ENCODE measurements at places on chromosomes 12 and 14.

- DNase-seq, result no peak
These were observed 135.5 kb upstream of the CPM start for GRCh38 chr12:69068448-69068847.

DNA sequence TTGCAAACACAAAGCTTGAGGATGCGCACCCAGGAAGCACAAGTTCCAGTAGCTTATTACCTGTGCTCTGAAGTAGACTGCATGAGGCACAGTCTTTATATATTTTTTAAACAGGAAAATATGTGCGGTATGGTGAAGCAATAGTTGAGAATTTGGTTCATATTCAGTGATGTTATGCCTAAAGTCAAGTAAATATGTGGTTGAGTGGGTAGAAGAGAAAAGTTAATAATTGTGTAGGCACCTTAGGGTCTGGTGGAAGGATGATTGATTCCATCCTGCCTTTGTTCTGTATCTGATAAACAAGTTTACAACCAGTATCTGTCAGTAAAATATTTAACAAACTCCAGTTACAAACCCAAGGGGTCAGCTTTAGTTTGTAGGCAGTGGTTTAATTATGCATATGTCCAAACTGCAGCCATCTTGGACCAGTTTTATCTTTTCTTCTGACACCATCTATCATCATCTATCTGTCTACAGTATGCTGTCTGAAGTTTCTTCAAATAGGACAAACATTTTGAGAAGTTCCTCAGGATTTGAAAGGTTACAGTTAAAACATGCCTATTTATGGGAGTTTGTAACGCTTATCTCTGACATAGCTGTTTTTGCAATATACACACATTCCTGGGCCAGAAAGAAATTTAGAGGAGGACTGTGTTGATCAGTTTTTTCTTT is 10.8 kb downstream of the SINHCAF start:
- DNase-seq, result no peak

DNA sequence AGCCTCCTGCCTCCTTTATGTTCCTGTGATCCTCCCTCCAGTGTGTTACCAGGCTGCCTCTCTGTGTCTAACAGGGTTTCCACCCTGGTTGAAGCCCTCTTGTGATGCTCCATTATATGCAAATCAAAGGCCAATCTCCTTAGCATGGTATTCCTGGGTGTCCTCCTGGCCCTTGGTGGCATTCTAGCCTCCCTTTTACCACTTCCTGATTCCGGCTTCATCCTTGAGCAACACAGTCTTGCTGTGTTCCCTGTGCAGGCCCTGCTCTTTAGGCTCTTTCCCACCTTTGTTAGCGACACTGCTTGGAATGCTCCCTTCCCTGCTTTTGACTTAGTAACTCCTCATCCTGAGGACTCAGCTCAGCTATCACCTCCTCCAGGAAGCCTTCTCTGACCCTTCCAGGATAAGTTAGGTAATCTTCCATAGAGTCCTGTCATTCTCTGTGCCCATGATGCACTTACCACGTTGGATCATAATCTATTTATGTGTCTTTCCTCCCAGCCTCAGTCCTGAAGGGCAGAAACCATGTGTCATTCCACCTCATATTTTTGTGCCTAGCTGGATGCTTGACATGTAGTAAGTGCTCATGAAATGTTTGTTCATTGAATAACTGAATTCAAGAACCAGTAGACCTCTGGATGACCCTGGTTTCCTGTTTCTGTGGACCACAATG is 37.3 kb downstream of the PRKCH start:
- no peak for DNase-seq

DNA sequence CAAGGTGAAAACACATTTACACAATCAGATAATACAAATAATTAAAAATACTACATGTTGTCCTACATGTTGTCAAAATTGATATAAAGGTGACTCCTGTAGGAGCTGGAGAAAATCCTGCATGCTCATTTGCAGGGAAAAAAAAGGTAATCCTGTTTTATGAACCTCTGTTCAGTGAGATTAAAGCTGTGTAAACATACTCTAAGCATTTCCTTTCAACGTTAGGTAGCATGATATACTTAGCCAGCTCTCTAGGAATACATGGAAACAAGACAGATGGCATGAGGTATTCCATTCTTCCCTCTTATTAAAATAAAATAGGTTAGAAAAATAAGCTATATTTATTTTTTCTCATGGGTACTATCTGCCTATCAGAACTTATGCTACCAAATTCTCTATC is 635.7 kb upstream of the FLRT2 start:
- no peak for DNase-seq

GRCh38 chr12:6763380-6763779 is 2.8 kb upstream of the PTMS start:
- DNase-seq, result no peak

DNA sequence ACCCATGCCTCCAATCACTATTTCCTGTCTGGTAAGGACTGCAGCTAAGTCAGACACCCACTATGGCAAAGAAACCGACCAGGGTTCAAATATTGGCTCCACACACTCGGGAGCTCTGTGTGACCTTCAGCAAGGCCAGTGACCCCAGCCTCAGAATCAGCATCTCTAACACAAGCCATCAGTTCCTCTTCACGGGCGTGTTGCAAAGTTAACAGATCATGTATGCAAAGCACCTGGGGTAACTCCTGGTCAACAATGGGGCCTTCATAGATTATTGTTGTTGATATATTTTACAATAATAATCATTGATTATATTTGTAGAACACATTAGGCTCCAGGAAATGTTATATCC is 6.2 kb upstream of the FAM222A start:
- DNase-seq, result no peak

DNA sequence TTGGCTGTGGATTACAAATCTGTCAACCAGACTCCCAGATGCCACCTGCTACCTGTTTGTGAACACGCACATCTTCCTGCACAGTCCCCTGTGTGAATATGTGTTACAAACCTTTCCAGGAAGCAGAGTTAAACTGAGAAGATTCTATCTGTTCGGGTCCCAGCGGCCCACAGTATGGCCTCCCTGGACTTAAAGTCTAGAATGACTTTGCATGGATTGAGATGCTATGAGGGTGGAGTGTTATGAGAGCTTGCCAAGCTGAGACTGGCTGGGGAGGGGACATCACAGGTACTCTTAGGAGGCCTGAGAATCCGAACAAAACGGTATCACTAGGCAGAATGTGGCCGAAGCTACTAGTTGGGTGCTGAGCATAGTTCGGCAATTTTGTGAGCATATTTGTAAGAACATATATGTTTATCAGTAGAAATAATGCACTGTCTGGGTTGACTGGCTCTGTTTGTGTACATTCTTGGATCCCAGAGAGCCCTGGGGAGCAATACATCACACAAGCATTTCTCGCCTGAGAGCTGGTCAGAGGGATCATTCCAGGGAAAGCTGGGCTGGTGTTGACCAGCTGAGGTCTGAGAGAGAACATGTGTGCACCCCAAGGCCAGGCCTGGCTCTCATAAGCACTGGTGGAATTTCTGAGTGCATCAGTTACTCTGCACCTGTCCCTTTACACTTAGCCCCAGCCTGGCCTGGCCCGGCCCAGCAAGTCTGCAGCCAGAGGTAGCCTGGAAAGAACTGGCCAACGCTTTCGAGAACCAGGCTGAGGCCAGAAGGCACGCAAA is 29.8 kb upstream of the LTBP2 start:
- no peak for DNase-seq

GRCh38 chr12:76038176-76038575 is 6.6 kb upstream of the PHLDA1 start:
- DNase-seq, result no peak

- no peak for DNase-seq
These were observed 142.6 kb upstream of the CPSF6 start for GRCh38 chr12:69096669-69097335.

DNA sequence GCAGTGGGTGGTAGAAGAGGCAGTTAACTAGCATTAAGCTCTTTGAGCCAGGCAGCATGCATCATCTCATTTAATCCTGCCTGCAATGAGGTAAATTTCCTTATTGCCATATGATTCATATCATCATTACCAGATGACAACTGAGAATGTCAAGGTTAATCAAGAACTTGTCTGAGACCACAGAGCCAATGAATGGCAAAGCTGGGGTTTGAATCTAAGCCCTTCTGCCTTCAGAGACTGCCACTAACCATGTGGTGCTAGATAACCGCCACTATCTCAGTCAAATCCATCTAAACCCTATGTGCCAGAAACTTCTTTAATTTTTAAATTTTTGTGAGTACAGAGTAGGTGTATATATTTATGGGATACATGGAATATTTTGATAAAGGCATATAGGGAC is 77.8 kb upstream of the GRIP1 start:
- DNase-seq, result no peak

DNA sequence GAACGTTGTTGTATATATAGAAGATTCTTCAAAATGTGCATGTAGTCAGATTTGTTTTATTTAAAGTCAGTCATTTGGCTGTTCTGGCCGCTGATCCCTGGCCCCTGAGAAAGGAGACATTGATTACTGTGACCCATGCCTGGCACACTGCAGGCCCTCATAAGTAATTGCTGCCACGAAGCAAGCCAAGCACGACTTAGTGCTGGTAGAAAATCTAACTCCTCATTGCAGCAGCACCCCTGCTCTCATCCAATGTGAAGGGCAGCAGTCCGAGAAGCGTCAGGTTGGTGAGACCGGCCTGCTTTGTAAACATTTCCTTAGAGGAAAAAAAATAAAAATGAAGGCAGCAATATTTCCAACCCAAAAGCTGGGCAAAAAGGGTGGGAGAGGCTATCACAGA is 22.8 kb upstream of the TMTC2 start:
- no peak for DNase-seq

DNA sequence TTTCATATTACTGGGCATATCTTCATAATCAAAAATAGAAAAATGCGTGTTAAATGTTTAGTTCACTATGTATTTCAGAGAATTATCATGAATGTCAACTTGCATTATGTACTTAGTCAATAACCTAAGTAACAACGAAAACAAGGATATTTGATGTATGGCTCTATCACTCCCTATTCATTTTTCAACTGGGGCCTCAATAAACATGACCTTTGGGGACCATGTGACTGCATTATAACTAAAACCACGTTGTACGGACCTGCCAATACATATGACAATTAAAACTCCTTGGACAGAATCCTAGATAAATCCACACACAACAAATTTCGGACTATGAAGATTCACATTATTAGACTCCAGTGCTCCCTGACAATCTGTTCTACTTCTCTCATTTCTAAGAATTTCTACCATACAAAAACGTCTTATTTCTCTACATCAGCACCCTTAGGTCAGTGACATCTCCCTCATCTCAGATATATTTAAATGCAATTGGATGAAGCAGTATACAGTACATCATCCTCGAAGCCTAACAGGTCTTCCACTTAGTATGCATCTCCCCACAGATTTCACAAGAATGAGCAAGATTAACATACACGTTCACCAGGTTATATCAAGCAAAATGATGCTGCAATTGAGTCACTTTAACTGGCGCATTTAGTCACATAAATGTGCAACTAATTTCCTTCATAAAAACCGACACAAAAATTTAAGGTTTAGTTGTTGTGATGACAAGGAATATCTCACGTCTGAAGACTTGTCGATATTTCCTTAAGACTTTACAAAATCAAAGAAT is 1.5 kb downstream of the UBE2N start:
- no peak for DNase-seq

- peak; percentile 76 for DNase-seq
These were observed 29.3 kb upstream of the PNMA1 start for GRCh38 chr14:73743431-73743931.

- DNase-seq, result no peak
These were observed 11.7 kb downstream of the PELI2 start for GRCh38 chr14:56129933-56130332.

- DNase-seq, result no peak
These were observed 25.2 kb downstream of the MTA1 start for GRCh38 chr14:105444859-105445258.

DNA sequence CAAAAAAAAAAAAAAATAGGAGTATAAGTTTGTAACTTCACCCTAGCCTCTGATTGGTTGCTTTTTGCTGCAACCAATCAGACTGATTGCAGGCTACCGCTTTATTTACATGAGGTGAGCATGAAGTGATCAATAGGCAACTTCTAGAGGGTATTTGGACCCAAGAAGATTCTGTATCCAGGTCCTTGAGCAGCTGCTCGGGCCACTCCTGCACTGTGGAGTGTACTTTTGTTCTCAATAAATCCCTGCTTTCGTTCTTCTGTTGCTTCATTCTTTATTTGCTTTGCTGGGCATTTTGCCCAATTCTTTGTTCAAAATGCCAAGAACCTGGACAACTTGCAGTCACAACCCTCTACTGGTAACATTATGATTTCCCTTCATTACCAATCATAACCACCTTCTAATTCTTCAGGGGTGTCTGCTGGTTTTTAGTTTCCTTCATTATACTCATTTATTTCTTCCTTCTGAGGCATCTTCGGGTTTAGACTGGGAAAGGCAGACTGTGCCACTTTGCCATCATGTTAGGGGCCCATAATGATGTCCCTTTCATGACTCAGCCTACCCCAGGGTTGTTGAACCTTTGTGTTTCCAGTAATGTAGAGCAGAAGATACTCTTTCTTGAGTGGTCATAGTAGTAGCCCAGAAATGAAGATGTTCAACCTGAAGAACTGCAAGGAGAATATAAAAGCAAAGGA is 43.4 kb upstream of the LIMA1 start:
- DNase-seq, result no peak

- DNase-seq, result no peak
These were observed 503.2 kb downstream of the MED13L start for GRCh38 chr12:115774148-115774895.
